ENCODE measurements at places on chromosomes 7 and 10.

GRCh38 chr10:91575044-91575610 lies 57.7 kb downstream of the PPP1R3C start:
- DNase-seq: no peak

- no peak for DNase-seq
Measured at GRCh38 chr10:64113792-64114191, 592.6 kb downstream of the REEP3 start.

- no peak for DNase-seq
Measured at GRCh38 chr7:69622014-69622835, 23.9 kb downstream of the AUTS2 start.

DNA sequence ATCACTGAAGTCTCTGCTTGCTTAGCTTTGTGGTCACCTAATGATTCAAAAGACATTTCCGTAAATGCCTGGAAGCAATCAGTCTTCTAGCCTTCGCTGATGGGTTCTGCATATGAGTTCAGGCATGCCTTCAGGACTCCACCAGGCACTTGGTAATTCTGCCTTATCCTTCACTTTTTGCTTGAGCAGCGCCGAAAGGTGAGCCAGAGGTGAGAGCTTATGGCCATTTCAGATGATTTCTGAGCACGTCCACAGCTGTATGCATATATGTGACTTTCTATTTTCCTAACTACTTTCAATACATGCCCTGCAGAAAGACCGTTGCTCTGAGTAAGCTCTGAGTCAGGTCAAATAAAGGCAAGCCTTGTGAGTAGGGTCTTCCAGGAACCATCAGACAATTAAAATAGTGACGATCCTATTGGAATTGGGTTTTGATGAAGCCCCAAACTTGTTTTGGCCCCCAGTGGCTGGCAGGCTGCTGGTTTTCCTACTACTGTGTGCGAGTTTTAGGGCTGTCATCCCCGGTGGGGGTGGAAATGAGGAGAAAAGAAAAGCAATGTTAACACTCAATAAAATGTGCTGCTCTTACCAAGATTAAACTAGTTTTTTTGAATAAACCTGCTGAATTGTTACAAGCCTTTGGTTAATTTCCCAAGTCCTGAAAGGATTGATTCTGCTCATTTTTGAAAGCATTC lies 154.4 kb upstream of the AKR1E2 start:
- no peak for DNase-seq

GRCh38 chr10:5589661-5590511 lies 65.1 kb downstream of the CALML3 start:
- peak; percentile 5 for DNase-seq

DNA sequence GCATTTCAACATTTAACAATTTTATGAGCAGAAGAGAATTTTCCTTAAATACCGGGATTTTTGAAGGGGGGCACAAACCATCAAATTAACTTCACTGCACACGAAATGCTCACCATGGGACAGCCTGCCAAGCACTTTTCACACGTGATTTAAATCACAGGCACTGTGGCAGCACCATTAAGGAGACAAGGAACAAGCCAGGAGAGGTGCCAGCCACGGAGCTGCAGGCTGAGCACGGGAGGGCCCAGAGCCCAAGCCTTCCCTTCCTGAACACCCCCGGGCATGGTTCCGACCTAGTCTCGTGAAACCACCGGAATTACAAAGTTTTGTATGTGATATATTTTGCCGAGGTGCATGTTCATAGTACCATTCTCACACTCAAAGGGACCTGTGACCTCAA lies 13.4 kb downstream of the PITRM1 start:
- DNase-seq: no peak

GRCh38 chr10:100019787-100020141 lies 10.0 kb upstream of the DNMBP start:
- DNase-seq: no peak

- no peak for DNase-seq
Measured at GRCh38 chr7:101081432-101081831, 3.8 kb upstream of the TRIM56 start.

- peak; percentile 75 for DNase-seq
Measured at GRCh38 chr7:128841921-128842673, 11.9 kb downstream of the FLNC start.

DNA sequence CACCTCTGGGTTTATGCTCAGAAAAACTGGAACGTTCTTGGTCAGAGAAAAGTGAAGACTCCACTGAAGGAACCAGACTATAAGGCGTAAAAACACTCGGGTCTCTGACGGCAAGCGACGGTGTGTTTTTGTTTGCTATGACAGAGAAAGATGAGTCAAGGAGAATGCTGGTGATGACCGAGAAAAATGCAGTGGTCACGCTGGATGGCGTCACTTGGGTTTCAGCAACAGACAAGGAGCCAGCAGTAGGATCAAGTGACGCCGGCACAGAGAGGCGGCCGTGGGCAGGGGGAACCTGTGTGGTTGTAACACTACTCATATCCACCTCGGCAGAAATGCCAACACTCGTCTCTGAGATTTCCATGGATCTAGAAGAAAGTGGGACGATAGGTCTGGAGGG lies 63.4 kb downstream of the KIAA1549 start:
- DNase-seq: no peak

GRCh38 chr10:31697271-31698180 lies 231.1 kb downstream of the ARHGAP12 start:
- no peak for DNase-seq

DNA sequence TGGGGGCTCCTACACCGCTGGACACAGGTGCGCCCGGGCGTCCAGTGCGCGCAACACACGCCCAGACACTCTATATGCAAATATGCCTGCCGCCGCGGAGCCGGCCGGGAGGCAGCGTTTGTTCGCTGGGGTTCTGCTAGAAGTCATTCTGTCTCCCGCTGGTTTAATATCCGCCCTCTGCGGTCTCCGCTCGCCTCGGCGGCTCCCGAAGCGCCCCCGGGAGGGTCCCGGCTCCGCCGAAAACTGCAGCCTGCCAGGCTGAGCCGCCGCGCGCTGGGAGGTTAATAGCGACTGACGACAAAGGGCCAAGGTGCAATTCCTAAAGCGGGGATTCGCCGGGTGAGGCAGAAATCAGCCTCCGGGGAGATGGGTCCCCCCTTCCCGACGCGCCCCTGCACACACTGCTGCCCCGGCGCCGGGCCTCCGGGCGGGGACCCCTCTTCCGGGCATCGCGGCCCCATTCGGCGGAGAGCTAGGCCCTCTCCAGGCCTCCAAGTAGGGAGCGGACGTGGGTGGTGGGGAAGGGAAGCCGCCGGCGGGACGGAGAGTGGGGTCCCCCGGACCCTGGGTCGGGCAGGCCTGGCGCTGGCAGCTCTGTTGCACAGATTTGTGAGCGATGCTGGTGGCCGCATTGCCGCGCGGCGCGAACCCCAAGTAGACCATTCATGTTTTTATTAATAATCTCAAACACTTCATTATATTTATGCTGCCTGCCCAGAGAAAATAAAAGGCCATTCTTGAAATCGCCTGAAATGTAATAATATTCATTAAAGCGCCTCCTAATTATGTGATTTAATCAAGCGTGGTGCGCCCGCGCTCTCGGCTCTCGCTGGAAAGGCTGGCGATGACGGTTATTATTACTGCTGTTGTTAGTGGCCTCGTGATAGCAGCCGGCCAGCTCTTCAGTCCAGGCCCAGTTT lies 9.1 kb downstream of the EN2 start:
- DNase-seq: peak; percentile 60

DNA sequence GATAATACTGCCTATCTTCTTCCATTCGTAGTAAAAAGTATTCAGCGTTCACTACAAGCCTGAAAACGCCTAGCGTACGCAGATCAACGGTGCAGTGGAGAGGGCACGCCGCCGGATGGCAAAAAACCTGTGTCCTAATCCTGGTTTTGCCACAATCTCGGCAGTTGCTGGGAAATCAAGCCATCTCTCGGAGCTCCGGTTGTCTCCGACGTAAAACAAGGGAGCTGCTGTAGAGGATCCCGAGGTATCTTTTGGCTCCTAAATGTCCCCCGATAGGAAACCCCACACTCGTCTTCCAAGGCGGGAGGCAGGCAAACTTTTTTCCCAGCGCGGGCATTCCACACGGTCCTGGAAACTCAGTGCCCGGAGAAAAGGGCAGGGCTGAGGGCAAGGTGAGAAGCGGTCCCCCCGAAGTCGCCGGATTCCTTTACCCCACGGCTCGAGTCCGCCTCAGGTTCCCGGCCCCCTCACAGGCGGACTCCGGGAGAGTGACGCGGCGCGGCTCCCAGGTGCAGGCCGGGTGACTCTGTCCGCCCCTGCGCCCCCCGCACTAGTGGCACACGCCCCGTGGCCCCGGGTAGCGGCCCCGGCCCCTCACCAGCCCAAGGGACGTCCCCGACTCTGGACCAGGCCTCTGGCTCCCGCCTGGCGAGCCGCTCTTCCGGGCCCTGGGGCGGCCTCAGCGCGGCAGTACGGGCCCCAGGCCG lies 649 bp downstream of the IDE start:
- no peak for DNase-seq

- no peak for DNase-seq
Measured at GRCh38 chr7:135414850-135415439, 95.0 kb downstream of the CNOT4 start.

GRCh38 chr7:52475001-52475582 lies 560.3 kb upstream of the POM121L12 start:
- DNase-seq: no peak

DNA sequence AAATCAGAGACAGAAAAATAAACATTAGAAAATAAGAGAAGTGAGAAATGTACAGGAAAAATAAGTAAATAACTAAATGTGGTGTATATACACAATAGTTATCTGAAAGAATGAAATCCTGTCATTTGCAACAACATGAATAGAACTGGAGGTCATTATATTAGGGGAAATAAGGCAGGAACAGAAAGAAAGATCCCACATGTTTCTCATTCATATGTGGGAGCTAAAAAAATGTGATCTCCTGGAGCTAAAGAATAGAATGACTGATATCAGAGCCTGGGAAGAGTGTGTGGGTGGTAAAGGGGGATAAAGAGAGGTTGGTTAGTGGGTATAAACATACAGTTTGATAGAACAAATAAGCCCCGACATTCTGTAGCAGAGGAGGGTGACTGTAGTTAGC lies 27.3 kb downstream of the PLXDC2 start:
- no peak for DNase-seq

- no peak for DNase-seq
Measured at GRCh38 chr10:79472449-79472848, 27.0 kb upstream of the ZCCHC24 start.

- DNase-seq: no peak
Measured at GRCh38 chr7:16598015-16598414, 47.5 kb downstream of the ANKMY2 start.

DNA sequence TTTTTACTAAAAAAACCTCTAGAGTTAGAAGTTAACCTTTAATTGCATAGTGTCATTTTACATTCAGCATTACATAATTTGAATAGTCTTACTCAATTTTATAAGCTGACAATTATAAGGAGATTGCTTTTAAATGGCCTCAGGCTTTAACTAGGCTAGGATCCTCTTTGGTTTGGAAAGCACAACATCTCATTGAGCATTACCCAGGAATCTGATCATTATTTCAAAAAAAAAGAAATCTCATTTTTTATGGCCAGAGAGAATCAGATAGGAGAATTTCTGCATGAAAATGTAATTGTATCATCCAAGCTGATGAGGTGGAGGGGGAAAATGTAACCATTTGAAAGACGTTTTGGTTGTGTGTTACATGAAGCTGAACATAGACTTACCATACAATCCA lies 324.9 kb upstream of the POT1 start:
- no peak for DNase-seq

- no peak for DNase-seq
Measured at GRCh38 chr7:155346285-155346684, 48.6 kb downstream of the INSIG1 start.

GRCh38 chr10:8049865-8050555 lies 4.5 kb upstream of the GATA3 start:
- peak; percentile 64 for DNase-seq

- DNase-seq: no peak
Measured at GRCh38 chr7:138170959-138171703, 94.9 kb downstream of the AKR1D1 start.

DNA sequence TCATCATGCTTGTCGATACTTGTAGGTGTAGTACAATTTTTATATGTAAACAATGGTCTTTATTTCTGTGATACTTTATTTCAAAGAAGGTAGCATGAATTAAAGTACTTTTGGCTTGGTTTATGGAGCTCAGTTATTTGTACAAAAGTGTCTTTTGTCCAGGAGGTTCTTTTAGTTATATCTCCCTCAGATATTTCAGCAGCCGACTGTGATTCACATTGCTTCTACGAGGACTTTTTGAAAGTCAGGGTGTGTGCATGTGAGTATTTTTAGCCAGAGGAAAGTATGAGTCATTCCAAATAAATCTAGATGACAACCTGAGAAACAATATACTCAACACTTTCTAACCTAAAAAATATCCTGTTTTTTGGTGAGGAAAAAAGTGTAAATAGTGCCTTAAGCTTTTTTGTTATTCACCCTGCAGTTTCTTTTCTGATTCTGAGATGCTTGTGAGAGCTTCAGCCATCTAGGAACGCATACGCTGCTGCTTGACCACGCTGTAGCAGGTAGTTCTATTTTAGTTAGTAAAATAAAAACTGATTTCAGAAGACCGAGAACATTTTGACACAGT lies 595 bp upstream of the SUN1 start:
- no peak for DNase-seq

DNA sequence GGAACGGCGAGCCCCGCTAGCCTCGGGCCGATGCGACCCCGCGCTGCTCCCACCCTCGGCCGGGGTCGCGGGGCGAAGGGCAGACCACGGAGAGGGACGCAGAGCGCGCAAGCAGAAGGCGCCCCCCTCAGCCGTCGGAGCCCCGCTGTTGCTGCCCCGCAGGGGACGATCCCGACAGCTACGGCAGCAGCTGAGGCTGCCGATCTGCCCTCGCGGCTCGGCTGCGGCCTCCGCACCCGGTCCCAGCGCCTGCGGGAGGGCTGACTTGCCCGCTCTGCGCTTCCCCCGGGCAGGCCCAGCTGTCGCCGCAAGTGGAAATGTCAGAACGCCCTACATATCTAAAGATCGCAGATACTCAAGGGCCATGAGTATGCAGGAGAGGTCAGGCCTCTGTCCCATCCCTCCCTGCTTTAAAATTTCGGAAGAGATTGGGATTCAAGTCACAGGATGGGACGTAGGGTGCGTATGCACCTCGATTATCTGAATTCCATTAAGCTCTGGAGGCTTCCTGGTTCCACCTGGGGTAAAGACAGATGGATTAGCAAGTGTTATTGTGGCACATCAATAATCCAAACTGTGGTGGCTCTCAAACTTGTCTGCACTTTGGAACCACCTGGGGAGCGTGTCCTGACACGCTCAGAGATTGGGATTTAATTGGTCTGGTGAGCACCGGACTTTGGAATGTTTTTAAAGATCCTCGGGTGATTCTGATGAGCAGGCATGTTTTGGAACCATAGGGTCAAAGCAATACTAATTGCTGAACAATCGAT lies at the start of gene CRPPA:
CRPPA (minus strand) TSS at position 206 of the 770 bp plus-strand sequence. CDS start 216 bp downstream, outside the sequence.
- DNase-seq: peak; percentile 71

DNA sequence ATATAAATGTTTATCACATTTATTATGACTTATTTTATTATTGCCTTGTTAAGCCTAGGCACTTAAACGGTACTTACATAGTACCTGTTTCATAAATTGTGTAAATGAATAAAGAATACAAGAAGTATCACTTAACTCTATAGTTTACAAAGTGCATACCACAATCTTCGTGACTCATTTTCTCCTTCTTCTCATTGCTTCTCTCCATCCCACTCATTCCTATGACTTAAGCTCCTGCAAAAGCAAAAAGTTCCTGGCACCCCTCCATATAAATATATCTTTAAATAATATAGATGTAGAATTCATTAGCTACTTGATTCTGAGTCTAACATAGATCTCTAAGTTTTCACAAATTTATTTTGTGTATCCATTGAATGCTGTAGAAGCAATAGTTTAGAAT lies 1382.0 kb upstream of the CELF2 start:
- DNase-seq: no peak

All from activated naive CD8-positive, alpha-beta T cell treated with anti-CD3 and anti-CD28 coated beads, Interleukin-2, amount 10 ng/mL, durations not matched to agents 7 days and 5 days (primary cell).